ENCODE measurements at places on chromosomes 6 and 20.

DNA sequence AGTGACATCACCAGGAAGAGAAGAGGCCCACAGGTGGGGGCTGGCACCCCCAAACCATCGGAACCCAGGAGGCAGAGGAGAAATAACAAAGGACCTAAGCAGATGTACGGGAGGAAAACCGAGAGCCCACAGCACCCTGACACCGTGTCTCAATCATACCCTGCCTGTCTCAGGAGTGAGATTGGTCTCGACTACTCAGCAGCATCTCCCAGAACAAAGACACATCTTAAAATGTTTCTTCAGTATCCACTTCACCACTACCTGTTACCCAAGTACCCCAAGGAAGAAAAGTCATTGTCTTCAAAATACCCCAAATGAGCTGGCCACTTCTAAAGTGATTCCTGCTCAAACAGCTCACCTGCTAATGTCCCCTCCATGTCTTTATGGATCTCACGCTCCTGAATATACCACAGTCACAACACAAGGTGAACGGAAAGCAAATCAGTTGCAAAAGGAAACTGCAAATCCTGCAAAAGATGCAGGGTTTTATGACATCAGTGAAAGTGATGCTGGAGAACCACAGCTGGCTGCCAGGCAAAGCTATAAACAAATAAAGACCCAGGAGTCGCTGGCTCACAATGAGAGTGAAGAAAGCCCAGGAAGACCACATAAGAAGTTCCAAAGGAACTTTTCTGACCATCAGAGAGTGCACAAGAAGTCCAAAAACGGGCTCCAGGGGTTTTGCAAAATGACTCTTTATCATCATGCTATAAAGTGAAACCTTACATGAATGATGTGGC, 44.1 kb downstream of the PREX1 start:
- DNase-seq = no peak

- DNase-seq = no peak
Observed at GRCh38 chr6:67544851-67545452, 1090.1 kb upstream of the ADGRB3 start.

DNA sequence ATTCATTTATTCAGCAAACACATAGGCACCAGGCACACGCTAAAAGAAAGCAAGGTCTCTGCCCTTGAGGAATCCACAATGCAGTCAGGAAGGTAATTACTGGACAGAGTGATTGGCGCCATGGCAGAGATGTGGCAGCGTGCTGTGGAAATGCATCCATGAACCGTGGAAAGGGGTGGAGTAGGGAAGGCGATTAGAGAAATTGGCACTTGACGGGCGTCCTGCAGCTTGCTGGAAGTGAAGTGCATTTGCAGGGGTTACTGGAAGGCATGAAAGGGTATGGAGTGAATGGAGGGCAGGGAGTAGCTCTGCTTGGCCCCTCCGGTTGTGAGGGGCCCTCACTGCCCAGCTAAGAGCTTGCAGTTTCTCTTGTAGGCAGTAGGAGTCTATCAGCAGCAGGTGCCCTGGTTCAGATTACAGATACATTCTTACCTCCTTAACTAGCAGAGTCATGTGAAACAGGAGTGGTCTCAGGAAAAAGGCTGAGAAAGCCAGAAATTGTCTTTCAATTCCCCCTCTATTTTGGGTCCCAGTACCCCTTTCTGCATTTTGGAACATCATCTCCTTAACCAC, 122.5 kb upstream of the TIAM2 start:
- DNase-seq = no peak

GRCh38 chr20:13034115-13034514, 25.3 kb downstream of the SPTLC3 start:
- no peak for DNase-seq

DNA sequence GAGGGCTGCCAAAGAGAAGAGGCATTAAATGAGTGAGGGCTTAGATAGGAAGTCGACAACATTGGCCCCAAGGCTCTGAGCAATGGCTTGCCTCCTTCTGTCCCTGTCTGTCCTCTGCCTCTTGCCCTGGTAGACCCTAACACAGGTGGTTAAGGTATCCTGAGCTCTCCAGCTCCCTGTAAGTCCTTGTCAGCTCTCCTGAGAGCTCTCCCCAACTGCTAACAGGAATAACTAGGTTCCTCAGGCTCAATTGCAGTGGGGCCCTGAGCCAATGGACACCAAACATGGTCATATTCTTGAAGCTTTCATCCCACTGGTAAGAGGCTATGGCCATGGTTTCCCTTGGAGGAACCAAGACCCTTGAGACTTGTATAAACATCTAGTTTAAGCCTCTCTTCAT, 5.0 kb upstream of the CPNE1 start:
- DNase-seq = no peak

GRCh38 chr20:57277398-57278105, 11.1 kb upstream of the BMP7 start:
- DNase-seq = no peak

- DNase-seq = no peak
Observed at GRCh38 chr6:111184827-111185532, 97.7 kb downstream of the SLC16A10 start.

DNA sequence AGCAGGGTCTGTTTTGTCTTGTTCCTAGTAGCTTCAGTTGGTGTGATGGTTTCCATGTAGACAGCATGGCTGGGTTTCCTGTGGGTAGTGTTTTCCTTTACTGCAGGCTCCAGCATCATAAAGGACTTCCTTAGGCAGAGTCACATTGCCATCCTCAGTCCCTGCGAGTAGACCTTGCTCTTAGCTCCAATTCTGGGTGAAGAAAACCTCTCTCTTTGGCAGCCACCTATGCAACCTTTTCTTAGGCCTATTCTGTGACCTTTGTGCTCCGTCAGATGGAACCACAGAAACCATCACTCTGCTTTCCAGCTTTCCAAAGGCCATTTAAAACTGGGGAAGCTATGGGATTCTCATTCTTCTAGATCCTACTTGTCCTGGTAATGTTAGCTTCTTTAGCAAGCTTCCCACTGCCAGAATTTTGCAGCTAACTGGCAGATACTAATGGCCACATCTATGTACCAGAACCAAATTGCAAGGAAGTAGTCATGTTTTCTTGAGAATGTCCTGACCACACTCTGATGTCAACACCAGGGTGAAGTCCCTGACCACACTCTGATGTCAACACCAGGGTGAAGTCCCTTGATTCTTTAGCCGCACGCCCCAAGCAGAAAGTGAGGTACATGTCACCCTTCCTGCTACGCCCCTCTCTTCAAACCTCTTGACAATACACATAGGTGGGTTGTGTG, 646.6 kb upstream of the HS3ST5 start:
- DNase-seq = no peak

DNA sequence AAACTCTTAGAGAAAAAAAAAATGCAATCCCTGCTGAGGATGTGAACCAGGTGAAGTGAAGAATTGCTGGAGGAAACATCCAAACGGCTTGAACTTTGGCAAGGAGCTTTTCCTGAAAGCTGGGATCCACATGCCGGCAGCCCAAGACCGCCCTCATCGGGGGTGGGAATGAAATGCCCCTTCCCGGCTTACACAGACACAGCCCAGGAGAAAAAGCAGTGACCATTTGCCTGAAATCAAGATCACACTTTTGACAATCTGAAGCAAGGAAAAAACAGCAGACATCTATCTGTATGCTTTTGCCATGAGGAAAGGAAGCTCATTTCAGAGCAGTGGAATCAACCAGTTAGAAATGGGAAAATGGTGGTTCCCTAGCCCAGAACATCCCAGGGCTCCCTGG, 254.5 kb downstream of the TAF4 start:
- DNase-seq = no peak

DNA sequence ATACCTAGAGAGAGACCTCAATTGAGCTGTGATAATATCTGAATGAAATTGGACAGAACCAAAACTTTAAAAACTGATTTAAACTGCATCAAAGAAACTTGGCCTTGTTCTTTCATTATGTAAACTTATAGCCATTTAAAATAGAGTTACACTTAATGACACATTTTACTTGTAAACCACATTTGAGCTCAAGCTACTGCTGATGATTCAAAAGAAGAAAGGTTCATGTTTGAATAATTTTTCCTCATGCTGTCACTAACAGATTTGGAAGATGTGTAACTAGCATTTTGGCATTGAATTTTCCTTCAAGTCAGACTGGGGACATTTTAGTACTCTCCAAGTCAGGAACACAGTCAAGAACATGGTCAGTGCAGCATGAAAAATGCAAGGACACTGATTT, 26.9 kb downstream of the POPDC3 start:
- DNase-seq = no peak

- DNase-seq = no peak
Observed at GRCh38 chr20:36214684-36215256, 21.5 kb upstream of the AAR2 start.

DNA sequence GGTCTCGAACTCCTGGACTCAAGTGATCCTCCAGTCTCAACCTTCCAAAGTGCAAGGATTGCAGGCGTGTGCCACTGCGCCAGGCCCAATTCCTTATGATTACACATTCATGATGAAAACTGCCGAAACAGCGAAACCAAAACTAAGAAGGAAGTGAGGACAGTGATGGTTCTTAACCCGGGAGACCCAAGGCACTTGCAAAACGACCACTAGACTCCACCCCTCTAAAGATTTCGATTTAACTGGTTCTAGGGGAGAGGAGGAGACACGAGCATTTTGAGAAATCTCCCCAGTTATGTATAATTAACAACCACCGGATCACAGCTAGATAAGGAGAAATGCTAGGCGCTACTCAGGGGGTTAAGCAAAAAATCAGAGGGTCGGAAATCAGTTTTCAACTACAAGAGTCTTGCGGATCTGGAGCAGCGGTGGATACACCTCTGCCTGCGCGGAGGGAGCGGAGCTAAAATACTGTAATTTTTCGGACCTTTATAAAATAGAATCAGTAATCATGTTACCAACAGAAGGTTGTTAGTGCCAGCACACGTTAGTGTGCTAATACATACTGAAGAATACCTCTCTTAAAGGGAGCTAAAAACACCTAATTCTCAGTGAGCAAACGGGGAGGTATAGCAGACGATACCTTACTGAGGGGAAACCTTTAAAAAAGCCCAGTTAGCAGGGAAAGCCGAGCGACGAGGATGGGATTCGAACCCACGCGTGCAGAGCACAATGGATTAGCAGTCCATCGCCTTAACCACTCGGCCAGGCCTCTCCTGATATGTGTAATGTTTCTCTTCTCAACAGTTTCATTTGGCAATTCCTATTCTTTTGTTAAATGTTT, 60.0 kb upstream of the BTN3A2 start:
- peak; percentile 49 for DNase-seq

DNA sequence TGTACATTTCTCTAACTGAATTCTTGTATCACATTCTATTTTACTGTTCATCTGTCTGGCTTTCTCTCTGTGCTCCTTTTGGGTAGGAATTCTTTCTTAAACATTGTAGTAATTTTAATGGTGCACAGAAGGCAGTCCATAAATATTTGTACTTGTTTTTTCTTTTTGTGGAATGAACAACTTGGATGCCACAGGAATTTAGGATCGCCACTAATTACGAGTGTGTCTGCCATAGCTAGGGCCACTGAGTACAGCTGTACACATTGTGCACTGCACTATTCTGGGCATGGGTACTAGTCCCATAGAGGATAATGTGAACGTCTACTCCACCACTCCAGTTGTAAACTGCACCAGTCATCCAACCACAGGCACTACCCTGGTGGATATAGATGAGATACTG, 39.3 kb upstream of the TMEM200A start:
- DNase-seq = no peak

DNA sequence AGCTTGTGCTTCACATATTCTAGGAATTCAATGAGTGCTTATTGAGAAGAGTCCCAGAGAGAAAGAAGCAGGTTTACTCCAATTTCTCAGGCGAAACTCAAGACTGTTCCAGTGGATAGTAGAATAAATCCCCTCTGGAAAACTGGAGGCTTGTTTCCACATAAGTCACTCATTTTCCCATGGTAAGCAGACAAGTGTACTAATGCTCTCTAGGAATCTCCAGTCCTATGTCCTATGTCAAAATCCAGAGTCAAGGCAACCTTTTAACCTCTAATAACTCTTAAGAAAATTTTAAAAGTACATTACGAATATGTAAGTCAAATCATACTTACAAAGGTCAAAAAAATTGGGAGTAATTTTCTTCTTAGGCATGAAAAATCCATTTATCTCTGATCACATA, 35.2 kb downstream of the SMLR1 start:
- DNase-seq = no peak

GRCh38 chr6:133966654-133967329, 13.8 kb downstream of the TBPL1 start:
- DNase-seq = no peak

DNA sequence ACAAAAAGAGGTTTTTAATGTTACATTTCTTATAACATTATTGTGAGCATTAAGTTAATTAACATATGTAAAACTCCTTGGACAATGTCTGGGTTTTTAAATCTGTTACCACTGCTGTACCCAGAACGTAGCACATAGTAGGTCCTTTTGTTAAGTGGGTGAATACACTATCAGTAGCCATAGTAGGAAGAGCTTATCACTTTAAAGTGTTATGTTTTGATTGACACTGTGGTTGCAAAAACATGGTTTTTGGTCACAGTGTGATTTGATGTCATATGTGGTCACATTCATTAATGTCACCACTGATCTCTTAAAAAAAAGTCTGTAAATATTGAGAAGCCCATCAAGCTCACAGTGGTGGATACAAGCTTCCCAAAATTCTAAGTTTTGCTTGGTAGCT, 160.7 kb downstream of the PLCB1 start:
- DNase-seq = no peak

- no peak for DNase-seq
Observed at GRCh38 chr20:57682184-57683101, 27.4 kb downstream of the PMEPA1 start.

GRCh38 chr20:20832715-20833114, 120.3 kb upstream of the RALGAPA2 start:
- no peak for DNase-seq

GRCh38 chr6:88661136-88661535, 302.3 kb downstream of the RNGTT start:
- DNase-seq = no peak

DNA sequence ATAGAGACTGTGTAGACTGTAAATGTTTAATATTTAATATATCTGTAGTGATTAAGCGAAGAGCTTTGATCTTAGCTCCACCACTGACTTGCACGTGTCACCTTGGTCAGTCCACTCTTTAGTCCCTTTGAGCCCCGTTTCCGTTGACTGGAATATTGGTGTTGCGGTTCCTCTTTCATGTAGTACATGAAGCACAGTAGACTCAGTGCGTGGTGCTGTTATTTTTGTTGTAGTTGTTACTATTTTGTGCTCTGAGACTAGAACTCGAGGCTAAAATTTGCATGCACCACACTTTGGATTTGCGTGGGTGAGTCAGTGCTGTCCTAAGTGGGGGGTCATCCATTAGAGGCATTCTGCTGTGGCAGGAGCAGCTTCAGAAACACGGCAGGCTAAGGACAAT, 291.4 kb downstream of the QKI start:
- no peak for DNase-seq

GRCh38 chr6:75557068-75557467, 44.6 kb upstream of the SENP6 start:
- DNase-seq = no peak

- DNase-seq = no peak
Observed at GRCh38 chr6:141734071-141734840, 398.5 kb upstream of the GJE1 start.

Measured in heart right ventricle (tissue), 16 donors.